ENCODE measurements at places on chromosomes 7 and 10.

DNA sequence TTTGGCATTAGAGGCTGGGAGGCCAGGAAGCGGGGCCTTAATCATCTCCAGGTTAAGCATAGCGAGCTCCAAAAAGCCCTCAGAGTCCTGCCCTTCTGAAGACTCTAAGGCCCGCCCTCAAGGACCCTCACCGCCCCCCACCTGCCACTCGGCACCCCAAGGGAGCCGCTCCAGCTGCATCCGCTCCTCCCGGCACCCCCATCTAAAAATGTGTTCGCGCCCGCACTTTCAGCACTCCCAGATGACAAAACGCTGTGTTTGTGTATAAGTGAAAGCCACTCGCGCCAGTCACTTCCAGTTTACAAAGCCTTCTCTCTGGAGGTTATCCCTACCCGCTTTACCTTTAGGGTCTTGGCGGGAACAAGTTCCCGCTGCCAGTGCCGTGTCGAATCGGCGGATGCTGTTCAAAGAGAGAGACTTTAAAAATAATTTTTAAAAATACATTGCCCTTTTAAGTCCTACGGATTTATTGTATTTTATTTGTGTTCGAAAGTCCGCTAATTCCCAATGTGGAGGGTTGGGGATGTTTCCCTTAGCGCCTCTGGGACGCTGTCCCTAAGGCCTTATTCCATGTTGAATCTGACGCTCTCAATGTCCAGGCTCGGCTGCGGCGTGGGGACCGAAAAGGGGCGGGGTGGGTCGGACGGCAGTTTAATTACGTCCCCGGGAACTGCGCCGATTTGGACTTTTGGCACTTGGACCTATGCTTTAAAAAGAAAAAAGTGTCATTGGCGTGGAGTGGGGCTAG, at the start of the genes DCLRE1A and NHLRC2:
Gene DCLRE1A, minus strand, starts transcription at position 70 of the 748 bp plus-strand sequence. CDS start 900 bp downstream, outside the sequence.
Gene NHLRC2, plus strand, starts transcription at position 649 of the 748 bp plus-strand sequence. CDS start 212 bp downstream, outside the sequence.
- peak; percentile 88 for DNase-seq

- DNase-seq, result no peak
These were observed 603.8 kb upstream of the LRRTM3 start for GRCh38 chr10:66321723-66322665.

DNA sequence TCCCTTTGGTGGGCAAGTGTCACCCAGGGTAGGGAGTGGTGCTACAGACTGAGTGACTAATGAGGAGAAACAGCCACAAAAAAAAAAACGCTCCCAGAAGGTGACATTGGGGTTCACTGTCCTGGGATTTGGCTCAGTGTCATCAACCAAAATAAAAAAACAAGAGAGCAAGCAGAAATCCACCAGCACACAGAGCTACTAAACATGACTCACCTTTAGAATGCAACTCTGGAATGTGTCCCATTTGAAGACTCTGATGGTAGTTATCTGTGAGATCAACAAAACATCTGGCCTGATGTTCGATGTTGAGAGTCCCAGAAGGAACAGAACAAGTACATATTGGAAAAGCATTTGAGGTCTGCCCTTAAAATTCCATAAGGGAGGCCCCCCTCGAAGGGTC, 200.3 kb upstream of the LYZL2 start:
- DNase-seq, result no peak

GRCh38 chr10:78752221-78752620, 316.5 kb upstream of the ZMIZ1 start:
- DNase-seq, result no peak

DNA sequence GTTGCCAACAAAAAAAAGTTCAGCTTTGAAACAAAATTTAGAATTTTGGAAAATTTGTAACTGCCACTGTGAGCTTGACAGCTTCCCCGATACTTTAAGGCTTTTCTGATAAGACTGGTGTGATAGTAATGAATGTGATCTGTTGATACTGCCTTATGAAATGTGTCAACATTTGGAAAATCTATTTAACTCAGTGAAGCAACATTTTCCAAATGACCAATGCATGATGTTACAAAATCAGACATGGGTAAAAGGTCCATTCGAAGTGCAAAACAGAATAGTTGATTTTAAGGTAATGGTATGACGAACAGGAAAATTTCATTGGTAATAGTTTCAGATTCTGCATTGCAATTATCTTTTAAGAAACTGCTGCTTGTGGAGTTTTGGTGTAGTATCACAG, 175.4 kb downstream of the SEM1 start:
- no peak for DNase-seq

- no peak for DNase-seq
These were observed 291.7 kb downstream of the THSD7A start for GRCh38 chr7:11540271-11540761.

DNA sequence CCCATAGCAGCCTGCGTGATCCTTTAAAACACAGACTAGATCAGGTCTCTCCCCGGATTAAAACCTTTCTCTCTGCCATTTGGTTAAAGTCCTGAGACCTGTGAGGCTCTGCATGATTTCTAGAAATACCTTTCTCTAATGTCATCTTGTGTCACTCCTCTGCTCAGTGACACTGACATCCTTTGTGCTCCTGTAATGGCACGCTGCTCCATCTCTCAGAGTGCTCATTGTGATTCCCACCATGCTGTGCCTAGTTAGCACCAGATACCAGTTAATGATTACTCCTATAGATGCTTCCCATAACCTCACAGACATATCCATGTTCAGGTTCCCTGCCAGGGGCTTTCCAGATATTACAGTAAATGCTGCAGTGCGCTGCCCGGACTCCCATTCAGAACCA, 11.7 kb upstream of the OR9A2 start:
- DNase-seq, result no peak

- DNase-seq, result no peak
These were observed 2.7 kb downstream of the ADK start for GRCh38 chr10:74153676-74154075.

GRCh38 chr10:131048606-131049005, 262.9 kb downstream of the TCERG1L start:
- no peak for DNase-seq

DNA sequence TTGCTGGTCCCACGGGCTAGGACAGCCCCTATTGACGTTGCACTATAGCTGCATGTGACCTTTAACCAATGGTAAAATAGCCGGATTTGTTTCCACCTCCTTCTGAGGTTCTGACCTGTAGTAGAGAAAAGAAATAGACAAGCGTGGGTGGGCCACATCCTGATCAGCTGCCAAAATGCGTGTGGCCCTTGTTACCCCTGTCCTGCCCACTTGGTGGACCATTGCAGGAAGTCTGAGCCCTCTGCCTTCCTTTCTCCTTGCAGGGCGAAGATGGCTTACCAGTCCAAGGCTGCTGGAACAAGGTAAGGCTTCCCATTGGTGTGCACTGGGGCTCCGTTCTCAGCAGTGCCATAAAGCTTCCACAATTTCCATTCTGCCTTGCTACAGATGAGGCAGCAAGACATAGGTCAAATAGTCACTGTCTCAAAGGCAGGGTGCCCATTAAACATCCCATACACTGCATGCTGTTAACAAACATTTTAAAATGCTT, 95.9 kb upstream of the MACROH2A2 start:
- DNase-seq, result peak; percentile 34

DNA sequence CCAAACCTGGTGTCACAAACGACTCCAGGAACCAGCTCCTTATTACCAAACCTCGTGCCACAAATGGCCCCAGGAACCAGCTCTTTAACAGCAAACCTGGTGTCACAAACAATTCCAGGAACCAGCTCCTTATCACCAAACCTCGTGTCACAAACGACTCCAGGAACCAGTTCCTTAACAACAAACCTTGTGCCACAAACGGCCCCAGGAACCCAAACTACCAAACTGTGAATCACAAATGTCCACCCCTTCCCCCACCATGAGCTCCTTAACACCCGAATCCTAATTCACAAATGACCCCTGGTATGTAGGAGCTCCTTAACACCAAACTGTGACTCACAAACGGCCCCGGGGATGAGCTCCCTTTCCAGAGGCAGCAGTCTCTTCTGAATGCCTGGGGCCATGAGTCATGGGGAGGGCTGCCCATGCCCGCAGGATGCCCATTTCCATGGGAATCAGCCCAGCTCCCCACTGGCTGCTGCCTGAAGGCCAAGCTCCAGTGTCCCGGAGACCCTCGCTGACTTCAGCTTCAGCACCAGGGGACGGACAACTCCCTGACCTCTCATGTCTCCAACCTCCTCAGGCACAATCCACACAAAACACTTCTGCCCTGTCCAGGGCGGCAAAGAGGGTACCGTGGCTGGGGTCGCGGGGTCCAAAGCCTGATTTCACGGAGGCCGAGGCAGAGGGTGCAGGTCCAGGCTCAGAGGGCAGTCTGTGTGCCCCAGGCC, 213.1 kb downstream of the ELFN1 start:
- no peak for DNase-seq

- no peak for DNase-seq
These were observed 4.6 kb downstream of the SH2B2 start for GRCh38 chr7:102291056-102291915.

DNA sequence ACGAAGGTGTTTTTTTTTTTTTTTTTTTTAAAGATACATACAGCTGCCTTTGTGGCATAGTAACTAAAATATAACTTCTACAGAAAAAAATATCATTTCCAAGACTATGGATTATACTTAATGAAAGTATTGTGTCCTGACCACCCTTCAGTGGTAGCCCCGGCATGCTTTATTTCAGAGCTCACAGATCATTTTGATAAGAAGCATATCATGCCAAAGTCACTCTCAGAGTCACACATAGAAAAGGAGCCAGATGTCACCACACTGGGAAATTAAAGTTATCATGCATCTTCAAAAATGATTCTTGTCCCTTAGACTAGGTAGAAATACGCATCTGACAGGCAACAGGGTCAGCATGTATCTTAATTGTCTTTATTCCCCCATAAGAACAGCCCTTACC, 3.0 kb downstream of the ADARB2 start:
- DNase-seq, result no peak

GRCh38 chr7:157690833-157691585, 354.2 kb downstream of the DNAJB6 start:
- no peak for DNase-seq

DNA sequence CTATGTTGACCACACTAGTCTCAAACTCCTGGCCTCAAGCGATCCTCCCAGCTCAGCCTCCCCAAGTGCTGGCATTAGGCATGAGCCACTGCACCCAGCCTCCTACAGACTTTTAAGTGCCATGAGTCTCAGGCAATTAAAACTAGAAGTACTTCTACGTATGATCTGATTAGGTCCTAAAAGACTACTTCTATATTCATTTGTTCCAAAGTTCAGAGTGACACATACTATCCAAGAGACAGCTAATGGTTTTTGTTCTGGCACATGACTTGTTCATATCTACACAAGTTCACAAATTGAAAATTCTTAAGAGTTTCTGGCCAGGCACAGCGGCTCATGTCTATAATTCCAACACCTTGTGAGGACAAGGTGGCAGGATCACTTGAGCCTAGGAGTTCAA, 11.7 kb downstream of the ARHGAP19 start:
- no peak for DNase-seq

DNA sequence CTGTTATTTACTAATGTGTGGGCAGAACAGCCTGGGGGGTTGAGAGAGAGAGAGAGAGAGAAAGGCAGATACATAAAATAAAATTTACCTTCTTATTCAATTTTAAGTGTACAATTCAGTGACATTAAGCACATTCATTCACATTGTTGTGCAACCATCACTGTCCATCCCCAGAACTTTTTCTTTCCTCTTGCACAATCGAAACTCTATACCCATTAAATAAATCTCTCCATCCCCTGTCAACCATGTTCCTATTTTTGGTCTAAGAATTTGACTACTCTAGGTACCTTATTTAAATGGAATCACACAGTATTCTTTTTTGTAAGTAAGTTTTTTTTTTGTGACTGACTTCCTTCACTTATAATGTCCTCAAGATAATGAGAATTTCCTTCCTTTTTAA, 181.6 kb downstream of the SND1 start:
- no peak for DNase-seq

DNA sequence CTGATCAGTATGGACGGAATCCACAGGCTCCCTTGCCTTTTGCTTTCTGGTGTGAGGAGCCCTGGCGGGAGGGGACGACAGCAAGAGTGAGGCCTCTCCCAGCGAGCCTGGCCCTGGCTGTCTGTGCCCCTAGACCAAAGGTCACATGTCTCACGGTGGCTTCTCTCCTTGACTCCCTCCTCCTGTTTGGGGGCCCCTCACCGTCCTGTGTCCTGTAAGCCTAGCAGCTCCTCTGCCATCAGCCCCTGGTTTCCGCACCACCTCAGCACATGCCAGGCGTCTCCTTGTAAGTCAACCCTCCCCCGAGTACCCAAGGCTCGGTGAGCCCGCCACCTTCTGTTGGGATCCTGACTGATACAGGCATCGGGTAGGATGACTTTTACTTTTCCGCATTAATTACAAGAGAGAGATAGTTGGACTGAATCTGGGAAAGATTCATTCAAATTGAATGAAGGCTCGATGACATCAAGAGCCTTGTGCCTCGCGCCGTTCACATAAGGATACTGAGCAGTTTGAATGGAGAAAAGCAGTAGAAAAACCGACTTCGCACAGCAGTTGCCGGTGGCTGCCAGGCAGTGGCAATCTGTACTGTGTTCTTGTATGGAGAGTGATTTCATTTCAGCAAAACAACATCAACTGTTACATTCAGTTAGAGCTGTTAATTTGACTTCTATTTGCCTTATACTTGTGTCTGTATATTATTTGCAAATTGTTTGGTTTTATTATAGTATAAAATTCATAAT, 119.8 kb downstream of the XRCC2 start:
- no peak for DNase-seq

DNA sequence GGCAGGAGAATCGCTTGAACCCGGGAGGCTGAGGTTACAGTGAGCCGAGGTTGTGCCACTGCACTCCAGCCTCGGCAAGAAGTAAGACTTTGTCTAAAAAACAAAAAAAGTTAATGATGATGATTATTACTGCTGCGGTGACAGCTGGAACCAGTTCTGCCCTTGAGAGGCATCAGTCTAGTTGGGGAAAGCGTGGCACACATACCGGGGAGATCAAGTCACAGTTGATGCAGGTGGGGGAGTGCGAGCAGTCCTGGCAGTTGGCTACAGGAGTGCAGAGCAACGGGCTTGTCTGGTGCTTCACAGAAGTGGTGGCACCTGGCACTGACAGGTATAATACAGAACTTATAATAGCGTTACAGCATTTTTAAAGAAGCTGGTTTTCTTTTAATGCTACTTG, 173.0 kb downstream of the ARHGAP21 start:
- DNase-seq, result no peak

GRCh38 chr7:137135654-137136350, 207.7 kb downstream of the PTN start:
- DNase-seq, result no peak

DNA sequence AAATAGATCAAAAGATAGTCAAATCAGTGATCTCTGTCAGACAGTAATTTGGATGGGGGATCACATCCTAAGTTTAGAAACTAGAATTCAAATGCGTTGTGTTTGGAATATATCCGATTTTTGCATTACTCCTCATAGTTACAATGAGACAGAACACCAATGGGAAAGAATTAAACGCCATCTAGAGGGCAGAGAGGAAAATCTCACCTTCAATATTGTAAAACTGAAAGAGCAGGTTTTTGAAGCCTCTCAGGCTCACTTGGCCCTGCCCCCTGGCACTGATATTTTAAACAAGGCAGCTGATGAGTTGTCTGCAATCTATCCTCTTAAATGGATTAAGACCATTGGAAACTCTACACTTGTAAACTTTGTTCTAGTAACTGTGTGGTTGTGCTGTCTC, 17.7 kb downstream of the FRG2B start:
- peak; percentile 11 for DNase-seq

- no peak for DNase-seq
These were observed 114.6 kb upstream of the AGK start for GRCh38 chr7:141436575-141437075.

GRCh38 chr10:79166312-79166721, 97.6 kb downstream of the ZMIZ1 start:
- DNase-seq, result no peak

GRCh38 chr10:58965855-58966254, 210.6 kb upstream of the PHYHIPL start:
- DNase-seq, result no peak

GRCh38 chr10:676178-676577, 13.3 kb downstream of the DIP2C start:
- no peak for DNase-seq
